ENCODE measurements at places on chromosomes 7 and 10.

- DNase-seq: no peak
Observed at GRCh38 chr10:102593074-102593803, 51.0 kb upstream of the TRIM8 start.

DNA sequence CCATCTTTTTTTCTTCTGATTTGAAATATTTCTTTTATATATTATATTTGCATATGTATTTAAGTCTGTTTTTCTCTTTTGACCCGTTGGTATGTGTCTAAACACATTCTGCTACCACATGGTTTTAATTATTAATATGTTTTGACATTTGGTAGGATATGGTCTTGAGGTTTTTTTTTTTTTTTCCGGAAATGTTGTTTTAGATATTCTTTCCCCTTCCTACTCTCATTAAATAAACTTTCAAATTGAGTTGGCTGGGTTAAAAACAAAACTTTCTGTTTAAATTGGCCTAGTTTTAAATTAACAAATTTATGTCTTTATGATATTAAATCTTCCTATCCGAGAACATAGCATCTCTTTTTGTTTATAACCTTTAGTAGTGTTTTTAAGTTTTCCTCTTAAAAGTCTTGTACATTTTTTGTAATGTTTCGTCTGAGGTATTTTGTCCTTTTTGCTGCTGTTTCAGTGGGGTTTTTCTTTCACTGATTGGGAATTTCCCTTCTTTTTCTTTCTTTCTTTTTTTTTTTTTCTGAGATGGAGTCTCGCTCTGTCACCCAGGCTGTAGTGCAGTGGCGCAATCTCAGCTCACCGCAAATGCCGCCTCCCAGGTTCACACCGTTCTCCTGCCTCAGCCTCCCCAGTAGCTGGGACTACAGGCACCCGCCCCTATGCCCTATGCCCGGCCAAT is 25.4 kb downstream of the STAM start:
- DNase-seq: no peak

DNA sequence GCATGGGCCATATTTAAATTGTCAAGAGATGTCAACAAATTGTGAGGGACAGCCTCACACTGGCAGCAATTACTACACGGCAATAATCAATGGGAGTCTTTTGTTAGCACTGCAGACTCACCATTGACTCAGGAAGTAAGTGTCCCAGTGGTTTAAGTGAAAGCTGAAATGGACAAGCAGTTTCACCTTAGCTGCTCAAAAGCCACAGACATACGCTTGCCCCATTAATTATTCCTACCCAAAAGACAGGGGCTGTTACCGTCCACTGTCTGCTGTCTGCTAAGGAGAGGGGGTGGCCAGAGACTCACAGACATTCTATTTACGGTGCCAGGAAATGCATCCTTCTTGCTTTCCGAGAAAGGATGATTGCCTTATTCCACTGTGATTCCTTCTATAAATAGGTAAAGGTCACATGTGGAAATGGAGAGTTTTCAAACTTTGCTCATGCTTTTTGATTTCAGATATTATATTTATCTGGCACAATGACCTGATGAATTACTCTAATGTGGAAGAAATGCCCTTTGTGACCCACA is 309.7 kb upstream of the NFE2L3 start:
- DNase-seq: no peak

- no peak for DNase-seq
Observed at GRCh38 chr10:80536361-80536835, 1.3 kb upstream of the SH2D4B start.

- DNase-seq: peak; percentile 93
Observed at GRCh38 chr10:69337296-69338132, 59.2 kb downstream of the HK1 start.

DNA sequence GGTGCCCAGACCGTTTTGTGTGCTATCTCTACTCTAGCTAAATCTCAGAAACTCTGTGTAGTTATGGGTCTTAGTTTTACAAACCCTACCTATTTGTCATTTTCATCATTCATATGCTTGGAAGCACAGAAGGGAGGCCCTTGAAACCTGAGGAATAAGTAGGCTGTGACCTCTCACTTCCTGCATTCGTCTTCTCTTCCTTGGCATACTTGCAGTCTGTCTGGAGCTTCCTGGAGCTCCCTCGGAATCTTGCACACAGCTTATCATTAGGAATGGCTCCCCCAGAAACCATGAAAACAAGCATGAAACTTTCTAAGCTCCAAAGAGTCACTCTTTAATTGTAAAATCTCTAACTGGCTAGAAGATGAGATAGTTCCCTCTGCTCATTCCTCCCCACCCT is 376.9 kb upstream of the MYO3A start:
- no peak for DNase-seq

DNA sequence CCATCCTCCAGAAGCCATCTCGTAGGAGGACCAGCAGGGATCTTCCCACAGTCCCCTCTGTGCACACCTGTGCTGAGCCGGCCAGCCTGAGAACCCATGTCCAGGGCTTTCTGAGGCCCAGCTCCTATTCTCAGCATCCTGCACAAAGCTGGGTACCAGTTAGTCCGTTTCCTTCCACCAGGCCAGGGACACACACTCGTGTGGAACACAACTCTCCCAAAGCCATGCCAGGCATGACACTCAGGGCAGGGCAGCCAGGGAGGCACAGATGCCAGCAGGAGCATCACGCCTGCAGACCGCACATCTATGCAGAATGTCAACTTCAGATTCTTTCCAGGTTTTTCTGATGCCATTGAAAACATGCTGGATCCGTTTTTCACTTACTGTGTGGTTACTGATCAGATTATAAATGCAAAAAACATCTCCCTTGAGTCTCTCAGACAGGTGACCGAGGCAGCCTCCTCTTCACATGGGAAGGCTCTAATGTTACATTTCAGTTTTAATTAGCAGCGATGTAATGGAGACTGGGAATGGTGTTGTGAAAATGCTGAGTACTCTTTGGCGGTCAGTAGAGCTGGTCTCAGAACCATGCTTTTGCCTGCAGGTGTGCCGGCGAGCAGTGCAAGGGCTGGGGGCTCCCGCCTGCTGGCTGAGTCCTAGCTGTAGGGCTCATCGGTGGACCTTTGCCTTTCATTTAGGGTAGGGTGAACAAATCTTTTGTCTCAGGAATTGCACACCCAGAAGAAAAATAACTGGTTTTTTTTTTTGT is 3.3 kb upstream of the SUN1 start:
- no peak for DNase-seq

GRCh38 chr10:27319752-27320431 is 79.3 kb upstream of the ACBD5 start:
- DNase-seq: peak; percentile 82

- DNase-seq: no peak
Observed at GRCh38 chr7:81036057-81036456, 117.2 kb upstream of the SEMA3C start.
